NCI-H1105 (cell line): ENCODE measurements at places on chromosomes 5 and 9.

GRCh38 chr5:140488914-140489313 lies 58.5 kb upstream of the EIF4EBP3 start:
- DNase-seq, result no peak

DNA sequence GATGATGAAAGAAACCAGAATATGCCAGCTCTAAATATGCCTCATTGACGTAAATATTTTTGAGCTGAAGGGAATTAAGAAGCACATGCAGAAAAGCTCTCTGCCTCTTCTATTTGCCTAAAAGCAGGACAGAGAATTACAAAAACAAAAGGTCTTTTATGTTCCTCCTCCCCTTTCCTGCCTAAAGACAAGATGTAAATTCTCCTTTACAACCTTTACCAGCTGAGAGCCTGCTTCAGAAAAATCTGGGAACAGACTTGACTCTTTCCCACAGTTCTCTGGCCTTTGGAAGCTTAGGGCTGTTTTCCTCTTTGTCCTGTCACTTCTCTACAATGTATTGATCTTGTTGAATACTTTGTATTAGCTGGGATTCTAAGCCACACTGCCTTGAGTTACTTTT lies 199.7 kb downstream of the TMC1 start:
- DNase-seq, result no peak

- no peak for DNase-seq
Measured at GRCh38 chr9:84379740-84380139, 39.2 kb upstream of the SLC28A3 start.

GRCh38 chr5:147935032-147935431 lies 28.7 kb upstream of the C5orf46 start:
- peak; percentile 6 for DNase-seq

- DNase-seq, result no peak
Measured at GRCh38 chr9:14923701-14924100, 13.5 kb upstream of the FREM1 start.

DNA sequence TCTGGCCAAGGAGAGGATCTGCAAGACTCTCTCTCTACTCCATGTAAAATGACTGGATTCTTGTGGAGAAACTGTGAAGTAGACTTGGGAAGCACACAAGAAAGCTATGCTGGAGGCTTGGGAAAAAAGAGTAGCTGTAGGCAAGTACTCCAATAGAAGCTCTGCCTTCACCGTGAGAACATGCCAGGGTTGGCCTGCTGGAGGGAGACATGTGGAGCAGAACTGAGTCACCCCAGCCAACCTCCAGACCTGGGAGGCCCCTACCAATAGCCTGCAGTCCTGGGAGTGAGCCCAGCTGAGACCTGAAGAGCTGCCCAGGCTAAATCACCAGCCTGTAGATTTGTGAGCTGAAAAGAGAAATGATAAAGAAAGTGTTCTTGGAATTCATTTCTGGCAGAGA lies 66.6 kb downstream of the DEPDC1B start:
- DNase-seq, result no peak

GRCh38 chr9:6034954-6035353 lies 19.5 kb upstream of the RANBP6 start:
- no peak for DNase-seq

DNA sequence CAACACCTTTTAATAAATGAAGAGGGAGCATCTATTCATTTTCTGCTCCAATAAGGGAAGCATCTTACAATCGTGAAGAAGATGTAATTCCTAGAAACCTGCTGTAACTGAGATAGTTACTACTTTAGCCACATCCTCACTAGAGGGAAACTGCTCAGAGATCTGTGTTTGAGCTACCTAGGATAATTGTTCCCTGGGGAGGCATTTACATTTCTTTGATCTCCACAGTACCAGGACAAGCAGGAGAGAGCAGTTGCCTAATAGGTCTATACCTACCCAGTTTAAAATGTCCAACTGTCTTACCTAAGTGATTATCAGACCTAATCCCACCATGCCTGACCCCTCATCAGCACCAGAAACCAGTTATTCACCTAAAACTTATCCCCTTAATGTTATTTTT lies 196.9 kb downstream of the TUSC1 start:
- no peak for DNase-seq

DNA sequence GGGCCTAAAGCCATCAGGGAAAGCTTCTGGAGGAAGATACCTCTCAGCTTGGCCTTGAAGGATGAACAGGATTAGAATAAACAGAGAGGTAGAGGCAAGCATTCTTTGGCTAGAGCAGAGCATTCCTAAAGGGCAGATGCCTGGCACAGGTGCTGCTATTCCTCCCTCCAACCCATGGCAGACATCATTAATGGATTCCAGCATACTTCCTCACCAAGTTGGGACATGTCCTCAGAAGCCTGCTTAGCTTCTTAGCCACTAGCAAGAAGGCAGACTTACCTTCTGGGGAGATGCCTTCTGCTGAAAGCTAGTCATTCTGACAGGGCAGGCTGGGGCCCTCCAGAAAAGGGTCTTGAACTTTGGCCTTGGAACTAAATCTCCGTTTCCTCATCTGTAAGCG lies 122.0 kb downstream of the RGS3 start:
- DNase-seq, result no peak

DNA sequence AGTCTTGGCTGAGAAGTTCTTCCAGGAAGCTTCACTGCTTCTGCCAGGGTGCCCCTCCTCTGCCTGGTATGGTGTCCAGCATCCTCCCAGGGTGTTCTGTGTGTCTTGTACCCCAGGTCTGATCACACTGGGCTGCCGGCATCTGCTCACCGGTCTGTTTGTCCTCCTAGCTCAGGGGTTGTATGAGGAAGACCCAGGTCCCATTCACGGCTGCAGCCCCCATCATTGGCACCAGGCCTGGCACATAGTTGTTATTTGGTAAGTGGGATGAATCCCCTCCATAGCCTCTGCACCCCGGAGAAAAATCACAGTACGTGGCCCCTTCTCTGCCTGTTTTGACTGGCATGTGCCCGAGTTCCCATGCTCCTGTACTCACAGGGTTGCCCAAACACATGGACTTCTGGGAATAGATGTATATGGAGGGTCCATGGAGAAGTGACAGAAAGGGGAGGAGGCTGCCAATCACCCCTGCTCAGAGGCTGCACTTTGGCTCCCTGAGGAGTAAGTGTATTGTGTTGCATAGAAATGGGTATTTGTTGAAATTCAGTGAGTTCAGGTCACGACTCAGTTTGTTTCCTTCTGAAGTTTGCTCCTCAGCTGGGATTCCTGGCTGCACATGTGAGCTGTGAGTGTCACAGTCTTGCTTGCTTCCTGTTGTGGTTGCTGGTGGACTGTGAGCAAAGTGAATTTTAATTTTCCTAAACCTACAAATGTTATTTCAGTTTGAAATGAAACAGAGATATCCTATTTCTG lies 96.2 kb downstream of the HSPA4 start:
- no peak for DNase-seq

GRCh38 chr9:89496645-89497256 lies 1.2 kb downstream of the SEMA4D start:
- DNase-seq, result no peak

DNA sequence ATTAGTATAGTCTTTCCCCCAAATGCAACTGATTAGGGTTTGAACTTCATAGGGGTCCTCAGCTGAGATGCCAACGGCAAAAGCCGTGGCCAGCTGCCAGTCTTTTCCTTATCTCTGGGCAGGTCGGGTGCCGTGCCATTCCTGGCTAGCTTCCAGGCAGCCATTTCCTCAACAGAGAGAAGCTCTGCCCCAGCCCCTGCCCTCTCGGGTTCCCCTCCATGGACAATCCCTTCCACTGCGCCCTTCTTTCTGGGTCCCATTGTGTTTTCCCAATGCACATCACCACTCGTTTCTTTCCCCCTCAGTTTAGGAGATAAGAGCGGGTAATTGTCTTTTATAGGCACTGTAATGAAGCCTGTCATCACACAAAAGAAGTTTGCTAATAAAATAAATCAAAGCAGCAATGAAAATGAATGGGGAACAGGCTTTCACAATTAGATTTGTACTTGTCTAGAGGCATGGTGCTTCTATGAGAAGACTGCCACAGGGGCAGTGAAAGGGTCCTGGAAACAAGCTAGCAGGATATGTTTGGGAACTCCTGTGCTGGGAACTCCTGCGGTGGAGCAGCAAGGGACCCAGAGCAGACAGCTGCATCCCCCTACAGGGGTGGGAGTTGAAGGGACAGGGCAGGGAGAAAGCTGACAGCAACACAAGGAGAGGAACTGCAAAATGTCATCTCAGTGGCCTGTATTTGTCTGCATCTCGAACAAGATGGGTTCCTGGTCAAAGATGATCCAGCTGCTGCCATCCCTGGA lies 48.0 kb upstream of the SAP30L start:
- DNase-seq, result peak; percentile 77

- DNase-seq, result no peak
Measured at GRCh38 chr9:127938298-127938690, 640 bp upstream of the DPM2 start.

- DNase-seq, result no peak
Measured at GRCh38 chr9:131260751-131261452, 15.4 kb downstream of the FAM78A start.

GRCh38 chr5:159478950-159479349 lies 148.7 kb upstream of the IL12B start:
- DNase-seq, result no peak

GRCh38 chr9:136114610-136115009 lies 4.1 kb downstream of the TMEM250 start:
- DNase-seq, result no peak

DNA sequence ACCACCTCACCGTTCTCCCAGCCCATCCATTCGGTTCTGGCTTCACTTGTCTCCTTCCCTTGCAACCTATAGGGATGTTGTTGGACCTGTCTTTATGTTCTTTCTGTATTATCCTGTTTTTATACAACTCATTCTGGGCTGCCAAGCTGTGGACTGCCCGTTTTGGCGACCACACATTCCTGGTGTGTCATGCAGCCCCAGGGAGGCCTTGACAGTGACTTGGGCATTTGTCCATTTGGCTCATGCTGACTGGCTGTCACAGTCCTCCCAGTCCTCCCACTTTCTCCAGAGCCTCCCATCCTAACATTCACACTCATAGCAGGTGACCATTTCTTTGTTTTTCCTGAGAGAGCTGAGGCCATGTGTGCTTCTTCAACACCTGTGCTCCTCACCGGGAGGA lies 136.4 kb downstream of the SLF1 start:
- no peak for DNase-seq

DNA sequence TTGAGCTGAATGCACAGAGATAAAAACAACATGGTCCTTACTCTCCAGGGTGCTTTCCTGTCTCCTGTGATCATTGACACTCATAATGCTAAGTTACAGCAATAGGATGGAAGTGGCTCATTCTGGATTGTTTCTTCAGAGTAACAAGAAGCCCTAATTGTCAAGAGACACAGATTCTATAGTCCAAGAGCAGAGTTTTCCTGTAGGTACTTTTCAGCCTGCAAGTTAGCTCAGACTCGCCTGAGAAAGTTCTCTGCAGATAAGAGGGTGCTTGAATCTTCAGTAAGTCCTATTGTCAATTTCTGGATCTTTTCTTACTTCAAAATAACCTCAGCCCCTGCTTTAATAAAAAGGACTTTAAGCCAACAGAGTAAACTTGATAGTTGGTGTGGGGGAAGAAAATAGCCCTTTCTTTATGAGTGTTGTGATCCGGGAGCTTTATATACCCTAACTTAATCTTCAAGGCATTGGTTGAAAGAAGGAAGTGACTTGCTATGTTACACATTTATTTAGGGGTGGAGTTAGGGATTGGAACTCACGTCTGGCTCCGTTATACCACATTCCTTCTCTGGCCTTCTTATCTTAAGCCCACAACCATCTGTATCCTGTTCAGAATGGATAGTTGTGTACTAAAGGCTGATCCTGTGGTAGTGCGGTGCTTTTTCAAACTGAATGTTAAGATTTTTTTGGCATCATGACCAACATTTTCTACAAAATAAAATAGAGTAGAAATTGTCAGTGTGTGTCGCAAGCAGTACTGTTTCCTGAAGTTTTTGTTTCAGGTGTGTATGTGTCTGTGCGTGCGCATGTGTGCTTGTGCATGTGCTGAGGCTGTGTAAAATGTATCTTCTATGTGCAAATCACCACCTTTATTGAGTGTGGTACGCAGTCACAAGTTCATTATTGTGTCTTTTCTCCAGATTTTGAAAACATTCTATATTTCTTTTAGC lies 173.9 kb downstream of the WDR70 start:
- no peak for DNase-seq
